ENCODE measurements at places on chromosomes 6 and 20.

GRCh38 chr6:109512271-109512817, 29.3 kb upstream of the ZBTB24 start:
- DNase-seq = no peak

DNA sequence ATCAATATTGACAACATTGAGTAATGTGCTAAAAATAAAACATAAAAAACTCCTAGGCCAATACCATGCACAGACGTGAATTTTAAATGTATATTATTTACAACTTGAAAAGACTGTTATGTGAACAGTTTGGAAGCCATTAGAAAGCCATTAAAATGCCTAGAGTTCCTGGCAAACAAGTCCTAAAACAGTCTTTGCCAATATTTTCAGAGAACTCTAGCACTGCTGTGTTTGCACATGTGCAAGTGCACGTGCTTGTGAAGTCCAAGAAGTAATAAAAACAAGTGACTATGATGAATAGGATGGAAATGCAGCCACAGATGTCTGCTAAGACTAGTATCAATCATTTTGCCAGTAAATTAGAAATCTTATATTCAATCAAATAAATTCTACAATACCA, 1447.6 kb downstream of the GRIK2 start:
- DNase-seq = no peak

DNA sequence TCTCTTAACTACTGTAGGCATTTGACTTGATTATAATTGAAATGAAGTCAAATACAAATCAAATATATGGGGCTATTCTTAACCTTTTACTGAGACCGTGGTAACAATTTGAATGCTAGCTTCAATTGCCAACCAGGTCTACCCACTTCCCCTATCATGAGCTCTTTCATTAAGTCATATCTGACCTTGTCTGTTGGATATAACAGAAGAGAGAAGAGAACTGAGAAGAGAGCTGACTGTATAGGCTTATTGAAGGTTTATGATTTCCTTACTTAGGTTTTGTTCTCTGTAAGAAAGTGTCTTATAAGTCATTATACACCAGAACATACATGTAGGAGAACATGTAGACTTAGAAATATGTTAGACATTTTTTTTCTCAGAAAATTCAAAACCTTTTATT, 549.4 kb downstream of the COL12A1 start:
- no peak for DNase-seq

GRCh38 chr6:140932909-140933308, 1199.8 kb upstream of the GJE1 start:
- DNase-seq = no peak

- DNase-seq = no peak
Measured at GRCh38 chr6:157967020-157967419, 14.6 kb upstream of the SYNJ2 start.

GRCh38 chr6:157290797-157291196, 32.5 kb downstream of the TMEM242 start:
- DNase-seq = no peak

DNA sequence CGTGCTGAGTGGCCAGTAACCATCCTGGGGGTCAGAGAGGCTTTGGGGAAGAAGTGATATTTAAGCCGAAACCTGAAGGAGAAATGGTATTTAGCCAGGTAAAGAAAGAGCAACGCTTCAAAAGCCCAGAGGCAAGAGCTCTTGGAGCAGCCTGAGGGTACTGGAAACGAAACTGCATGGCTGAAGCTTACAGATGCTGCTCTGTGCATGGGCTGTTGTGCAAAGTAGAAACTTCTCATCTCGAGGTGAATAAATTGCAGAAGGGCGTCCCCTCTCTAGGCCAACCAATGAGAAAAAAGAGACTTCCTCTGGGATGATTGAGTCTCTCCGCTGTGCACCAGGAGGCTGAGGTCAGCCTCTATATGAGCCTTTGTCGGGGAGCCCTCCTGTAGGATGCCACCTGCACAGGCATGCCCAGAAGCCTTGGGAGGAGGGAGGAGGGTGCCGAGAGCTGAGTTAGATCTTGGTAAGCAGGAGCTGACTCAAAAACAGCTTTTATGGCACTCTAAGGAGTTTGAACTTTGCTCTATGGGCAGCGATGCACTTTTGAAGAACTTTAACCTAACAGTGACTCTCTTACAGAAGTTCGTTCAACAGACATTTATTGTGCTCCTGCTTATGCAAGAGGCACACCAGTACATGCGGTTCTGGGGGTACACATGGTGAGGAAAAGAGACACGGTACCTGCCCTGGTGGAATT, 61.6 kb upstream of the EDN1 start:
- no peak for DNase-seq

GRCh38 chr20:46399401-46399800, 7.0 kb downstream of the ELMO2 start:
- no peak for DNase-seq

DNA sequence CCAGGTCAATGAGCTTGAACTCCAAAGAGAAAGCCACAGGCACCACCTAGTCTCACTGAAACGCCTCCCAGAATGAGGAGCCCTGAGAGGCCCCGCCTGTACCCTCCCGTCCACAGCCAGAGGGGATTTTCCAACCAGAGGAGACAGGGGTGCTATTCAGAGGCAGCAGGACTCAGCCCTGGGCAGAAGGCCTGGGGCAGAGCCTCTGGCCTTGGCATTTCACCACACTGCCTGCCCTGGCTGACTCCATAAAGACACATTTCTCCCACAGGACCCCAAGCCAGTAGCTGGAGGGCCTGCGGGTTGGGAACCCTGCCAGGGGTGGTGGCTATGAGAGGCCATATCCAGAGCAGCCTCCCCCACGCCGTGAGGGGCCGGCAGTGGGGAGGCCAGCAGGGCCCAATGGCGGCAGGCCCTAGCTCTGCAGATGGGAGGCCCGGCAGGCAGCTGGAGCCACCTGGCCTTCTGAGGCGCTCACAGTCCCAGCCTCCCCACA, 159.3 kb downstream of the PREX1 start:
- peak; percentile 49 for DNase-seq

DNA sequence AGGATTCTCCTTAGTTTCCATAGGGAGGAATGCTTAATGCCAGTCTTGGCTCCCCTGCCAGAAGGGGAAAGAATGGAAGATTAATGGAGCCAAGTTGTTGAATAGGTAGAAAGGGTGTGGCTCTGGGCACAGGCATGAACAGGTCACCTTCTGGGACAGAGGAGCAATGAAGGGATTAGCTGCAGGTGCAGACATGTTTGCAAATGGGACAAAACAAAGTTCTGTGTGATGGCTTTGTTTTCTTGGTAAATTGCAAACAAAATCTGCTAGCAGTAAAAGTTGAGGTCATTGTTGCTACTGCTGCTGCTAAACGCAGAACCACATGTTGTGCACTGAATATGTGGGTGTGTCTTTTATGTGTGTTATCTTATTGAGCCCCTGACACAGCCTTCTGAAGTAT, 93.3 kb downstream of the PERP start:
- no peak for DNase-seq

DNA sequence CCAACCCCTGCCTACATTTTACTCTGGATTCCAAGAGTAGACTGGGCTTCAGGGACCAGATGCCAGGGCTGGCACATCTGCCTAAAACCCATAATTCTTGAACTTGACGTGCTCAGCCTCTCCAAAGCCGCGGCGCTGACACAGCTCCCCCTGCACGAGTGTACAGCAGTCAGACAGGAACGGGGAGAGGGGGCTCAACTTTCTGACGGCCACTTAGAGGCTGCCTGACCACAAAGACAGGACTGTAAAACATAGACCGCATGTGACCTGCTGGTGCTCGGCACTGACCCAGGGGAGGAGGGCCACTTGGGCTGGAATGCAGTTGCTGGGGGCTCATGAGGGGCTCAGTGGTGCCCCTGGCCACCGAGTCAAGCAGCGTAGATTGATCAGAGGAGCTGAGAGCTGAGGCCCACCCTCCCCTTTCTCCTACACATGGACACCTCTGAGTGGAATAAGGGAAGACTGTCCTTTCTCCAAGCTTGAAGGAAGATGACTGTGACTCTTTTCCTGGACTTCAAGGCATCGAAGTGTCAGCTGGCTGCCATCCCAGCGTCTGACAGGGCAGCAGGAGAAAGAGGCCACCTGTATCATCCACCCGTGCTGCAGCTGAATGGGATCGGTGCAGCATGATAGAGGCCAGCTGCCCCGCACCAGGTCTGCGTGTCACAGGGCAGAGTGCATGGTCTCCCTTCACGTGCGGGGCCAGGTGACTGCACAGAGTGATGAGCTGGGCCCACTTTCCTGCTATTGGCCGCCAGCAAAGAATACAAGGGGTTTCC, 171.3 kb upstream of the AGPAT4 start:
- DNase-seq = no peak

- no peak for DNase-seq
Measured at GRCh38 chr20:63955281-63955826, 862 bp downstream of the UCKL1 start.

DNA sequence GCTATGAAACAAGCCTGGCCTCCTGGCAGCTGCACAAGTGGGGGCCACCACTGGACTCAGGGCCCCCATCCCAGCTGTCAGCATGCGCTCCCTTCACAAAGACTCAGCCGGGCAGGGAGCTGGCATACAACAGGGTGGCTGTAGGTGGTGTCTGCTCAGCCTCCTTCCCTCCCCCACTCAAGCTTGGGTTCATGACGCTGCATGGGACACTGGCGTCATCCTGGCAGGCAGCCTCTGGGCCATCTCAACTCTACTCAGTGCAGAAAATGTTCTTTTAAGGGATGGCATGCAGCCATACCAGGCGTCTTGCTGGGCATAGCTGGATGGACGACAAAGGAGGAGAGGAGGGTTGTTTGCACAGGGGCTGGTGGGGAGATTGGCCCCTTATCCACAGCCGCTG, 30.5 kb downstream of the SAYSD1 start:
- peak; percentile 3 for DNase-seq

GRCh38 chr6:87054143-87054833, 40.6 kb downstream of the CGA start:
- DNase-seq = no peak

DNA sequence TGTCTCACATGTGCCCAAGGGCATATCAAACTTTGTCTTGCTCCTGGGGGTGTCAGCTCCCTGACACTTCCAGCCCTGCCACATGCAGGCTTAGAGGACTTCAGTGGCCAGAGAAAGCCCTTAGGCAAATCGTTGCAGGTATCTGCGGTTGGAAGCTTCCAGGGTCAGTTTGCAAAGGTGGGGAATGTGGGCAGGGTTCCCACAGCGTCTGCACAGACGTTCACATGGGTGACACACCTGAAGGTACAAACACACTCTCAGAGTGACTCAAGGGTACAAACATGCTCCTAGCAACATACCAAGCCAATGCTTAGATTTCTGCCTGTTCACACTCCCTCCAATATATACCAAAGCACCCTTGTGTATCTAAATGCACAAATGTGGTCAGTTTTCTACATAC, 30.0 kb downstream of the VSTM2L start:
- no peak for DNase-seq

Measured in C1 segment of cervical spinal cord (tissue), 14 donors.